B cell (primary cell): ENCODE measurements at places on chromosomes 2 and 18.

GRCh38 chr2:212284166-212284565 is 254.4 kb downstream of the ERBB4 start:
- no peak for DNase-seq

GRCh38 chr2:85468704-85469349 is 50.3 kb downstream of the SH2D6 start:
- DNase-seq = no peak

DNA sequence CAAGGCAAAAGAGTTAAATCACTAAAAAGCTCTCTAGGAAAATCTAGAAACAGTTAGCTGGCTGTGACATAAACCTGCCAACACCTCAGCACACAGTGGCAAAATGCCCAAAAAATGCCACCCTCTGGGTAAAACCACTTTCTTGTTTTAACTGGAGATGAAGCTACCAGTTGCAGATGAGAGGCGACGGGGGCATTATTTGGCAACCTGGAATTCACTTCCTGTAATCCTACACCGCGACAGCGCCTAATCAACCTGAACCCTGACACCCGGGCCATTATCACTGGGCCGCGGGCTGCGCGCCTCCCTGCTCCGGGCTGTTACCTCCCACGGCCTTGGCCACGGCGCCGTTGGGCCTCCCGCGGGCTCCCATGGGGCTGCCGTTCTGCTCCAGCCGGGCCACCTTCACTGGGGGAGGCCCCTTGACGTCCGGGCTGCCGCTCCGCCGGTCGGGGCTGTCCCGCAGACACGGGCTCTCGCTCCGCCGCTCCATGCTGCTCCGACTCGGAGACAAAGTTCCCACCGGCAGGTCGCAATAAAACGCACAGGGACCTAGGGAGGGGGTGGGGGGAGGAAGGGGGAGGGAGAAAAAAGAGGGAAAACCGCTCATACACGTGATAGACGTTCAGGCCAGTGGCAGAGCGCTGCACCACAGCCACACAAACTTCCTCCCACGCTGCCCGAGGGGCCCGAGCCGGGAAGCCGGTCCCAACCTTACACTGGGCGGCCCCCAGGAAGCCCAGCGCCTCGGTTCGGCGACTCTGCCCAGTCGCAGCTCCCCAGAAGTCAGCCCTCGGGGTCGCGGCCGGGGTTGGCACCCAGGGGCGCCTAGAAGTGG is 2.0 kb downstream of the SATB2 start:
- peak; percentile 47 for DNase-seq

DNA sequence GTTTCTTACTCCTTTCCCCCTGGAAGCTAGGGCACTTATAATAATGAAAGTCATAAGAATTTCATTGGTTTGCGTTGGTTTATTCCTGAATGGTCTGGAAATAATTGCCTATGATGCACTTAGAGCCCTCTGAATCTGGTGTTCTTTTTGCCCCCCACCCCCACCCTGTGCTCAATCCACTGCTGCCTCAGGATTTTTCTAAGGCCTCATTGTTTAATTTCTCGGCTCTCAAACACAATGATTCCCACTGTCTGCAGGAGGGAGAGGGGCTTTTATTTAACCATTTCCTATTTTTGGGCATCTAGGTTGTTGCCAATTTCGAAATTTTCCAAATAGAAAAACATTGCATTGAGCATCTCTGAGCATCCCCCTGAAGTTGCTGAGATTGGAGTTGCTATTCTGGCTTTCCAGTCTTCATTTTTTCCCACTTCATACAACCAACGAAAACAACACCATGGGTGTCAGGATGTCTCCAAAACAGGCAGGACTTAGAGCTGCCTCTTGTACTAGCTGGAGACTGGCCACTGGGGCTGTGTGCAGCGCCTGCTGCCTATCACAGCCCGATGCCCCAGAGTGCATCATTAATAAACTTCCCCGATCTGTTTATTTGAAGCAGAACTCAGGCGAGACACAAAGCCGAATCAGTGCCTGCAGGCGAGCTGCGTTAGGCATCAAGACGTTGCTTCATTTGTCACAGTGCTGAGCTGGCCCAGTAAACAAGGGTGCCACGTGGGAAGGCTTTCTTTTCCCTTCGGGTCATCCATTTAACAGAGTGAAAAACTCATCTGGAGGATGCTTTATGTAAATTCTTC is 1.8 kb upstream of the PCARE start:
- no peak for DNase-seq

DNA sequence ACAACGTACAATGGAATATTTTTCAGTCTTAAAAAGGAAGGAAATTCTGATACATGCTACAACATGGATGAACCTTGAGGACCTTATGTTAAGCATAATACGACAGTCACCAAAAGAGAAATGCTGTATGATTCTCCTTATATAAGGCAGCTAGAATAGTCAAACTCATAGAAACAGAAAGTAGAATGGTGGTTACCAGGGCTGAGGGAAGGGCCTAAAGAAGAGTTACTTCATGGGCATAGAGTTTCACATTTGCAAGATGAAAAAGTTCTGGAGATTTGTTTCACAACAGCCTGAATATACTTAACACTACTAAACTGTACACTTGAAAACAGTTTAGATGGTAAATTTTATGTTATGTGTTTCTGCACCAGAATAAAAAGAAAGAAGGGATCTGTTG is 113.3 kb downstream of the GALNT1 start:
- no peak for DNase-seq

- no peak for DNase-seq
These were observed 10.3 kb downstream of the STK11IP start for GRCh38 chr2:219607931-219608330.

DNA sequence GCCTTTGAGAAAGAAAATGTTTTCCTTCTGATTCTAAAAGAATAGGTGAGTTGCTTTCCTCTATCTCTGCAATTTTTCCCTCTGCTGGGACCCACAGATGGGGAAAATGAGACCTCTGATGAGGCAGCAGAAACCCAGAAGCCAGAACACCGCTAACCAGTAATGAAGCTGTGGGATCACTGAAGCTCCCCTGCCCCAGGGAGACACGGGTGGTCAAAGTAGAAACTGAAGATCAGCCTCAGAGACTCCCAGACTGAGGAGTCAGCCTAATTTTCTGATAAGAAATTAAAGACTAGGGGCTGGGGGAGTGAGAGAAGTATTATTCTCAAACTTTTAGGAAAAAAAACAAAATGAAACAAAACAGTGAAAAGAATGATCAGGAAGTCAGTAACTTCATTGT is 30.1 kb downstream of the CD8B start:
- DNase-seq = no peak

DNA sequence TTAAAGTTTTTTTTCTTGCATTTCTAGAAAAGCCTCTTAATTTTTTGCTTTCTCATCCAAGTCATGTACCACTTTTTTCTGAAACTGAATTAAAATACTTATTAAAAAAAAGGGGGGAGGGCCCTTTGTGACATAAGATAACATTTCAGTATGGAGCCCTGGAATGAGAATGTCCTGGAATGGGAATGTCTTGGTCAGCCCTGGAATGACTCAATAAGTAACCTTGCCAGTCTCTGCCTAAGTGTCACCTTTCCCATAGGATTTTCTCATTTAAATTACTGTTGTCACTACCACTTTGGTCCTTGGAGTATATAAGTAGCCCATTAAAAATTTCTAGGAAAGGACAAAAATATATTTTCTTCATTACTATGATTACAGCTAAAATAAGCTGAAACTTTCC is 4.7 kb downstream of the UBXN2A start:
- no peak for DNase-seq
